Activated T-cell treated with anti-CD3 and anti-CD28 coated beads for 4 hours (primary cell): ENCODE measurements at places on chromosomes 5 and 9.

DNA sequence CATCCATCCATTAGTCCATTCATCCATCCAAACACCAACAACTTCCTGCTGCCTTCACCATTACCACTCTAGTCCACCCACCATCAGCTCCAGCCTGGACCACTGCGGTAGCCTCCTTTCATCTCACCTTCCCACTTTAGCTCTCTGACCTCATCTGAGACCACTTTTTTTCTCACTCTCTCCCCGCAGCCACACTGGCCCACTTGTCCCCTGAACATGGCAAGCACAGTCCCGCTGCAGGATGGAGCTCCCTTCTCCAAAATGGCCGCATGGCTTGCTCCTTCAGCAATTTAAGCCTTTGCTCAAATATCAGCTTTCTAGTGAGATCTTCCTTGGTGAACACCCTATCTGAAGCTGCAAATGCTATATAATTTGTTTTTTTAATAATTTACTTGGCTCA, 11.1 kb downstream of the CSF1R start:
- DNase-seq: no peak

DNA sequence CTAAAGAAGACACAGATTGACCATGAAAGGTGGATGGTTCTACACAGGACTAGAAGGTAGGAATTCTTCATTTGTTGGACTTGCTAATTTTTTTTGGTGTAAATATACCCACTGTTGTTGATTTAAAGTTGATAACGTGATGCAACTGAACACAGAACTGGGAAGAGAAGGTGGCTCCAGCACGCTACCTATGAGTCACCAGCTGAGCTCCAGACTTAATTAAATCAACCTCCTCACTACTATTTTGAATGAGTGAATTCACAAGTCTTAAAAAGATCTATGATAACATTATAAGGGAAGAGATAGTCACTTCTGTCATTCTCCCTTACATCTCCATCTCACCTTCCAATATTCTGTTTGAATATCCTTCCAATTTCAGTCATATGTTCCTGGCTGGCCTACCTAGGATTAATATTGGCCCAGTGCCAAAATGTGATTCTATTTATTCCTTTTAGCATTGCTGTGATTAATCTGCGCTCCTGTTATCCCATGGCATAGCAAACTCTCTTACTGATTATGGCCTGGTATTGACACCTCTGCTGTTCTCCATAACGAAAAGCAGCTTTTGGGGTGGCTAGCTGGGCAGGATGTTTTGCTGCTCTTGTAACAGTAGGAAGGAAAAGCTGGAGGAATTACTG, 135.9 kb upstream of the CCDC152 start:
- DNase-seq: no peak

- DNase-seq: no peak
Measured at GRCh38 chr5:45035991-45036390, 227.2 kb downstream of the MRPS30 start.

DNA sequence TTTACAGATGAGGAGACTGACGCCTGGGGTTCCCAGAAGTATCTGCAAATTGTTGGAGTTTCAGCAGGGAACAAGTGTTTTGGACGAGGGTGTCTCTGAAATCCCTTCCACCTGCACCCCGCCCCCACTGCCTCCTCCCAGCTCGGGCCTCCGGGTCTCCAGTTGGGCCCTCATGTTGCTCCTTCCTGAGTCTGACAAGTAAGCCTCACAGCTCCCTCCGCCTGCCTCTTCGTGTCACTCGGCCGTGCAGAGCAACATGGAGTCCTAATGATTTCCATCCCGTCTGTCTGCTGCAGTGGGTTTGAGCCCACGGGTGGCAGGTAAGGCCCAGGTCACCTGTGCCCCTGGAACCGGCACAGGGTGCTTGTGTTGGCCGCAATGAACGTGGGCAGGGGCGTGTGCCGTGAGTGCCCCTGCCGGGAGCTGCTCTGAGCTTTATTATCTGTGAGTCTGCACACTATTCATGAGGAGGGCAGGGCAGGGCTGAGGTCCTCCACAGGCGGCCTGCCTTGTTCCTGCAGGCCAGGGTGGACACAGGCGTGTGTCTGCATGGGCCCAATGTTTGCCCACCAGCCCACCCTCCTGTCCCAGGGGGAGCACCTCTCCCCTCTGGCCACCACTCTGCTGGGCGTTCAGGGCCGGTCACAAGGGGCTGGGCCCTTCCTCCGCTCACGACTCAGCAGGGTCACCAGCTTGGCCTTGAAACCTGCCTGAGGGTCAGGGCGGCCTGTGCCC, 6.1 kb downstream of the DOK3 start:
- DNase-seq: no peak

- no peak for DNase-seq
Measured at GRCh38 chr5:53543401-53543800, 17.0 kb upstream of the NDUFS4 start.

- no peak for DNase-seq
Measured at GRCh38 chr5:168756453-168757391, 177.6 kb upstream of the PANK3 start.
